ENCODE measurements at places on chromosomes 3 and 15.
A peak's percentile ranks its signal among the peaks of the same experiment; 100 is the strongest.

DNA sequence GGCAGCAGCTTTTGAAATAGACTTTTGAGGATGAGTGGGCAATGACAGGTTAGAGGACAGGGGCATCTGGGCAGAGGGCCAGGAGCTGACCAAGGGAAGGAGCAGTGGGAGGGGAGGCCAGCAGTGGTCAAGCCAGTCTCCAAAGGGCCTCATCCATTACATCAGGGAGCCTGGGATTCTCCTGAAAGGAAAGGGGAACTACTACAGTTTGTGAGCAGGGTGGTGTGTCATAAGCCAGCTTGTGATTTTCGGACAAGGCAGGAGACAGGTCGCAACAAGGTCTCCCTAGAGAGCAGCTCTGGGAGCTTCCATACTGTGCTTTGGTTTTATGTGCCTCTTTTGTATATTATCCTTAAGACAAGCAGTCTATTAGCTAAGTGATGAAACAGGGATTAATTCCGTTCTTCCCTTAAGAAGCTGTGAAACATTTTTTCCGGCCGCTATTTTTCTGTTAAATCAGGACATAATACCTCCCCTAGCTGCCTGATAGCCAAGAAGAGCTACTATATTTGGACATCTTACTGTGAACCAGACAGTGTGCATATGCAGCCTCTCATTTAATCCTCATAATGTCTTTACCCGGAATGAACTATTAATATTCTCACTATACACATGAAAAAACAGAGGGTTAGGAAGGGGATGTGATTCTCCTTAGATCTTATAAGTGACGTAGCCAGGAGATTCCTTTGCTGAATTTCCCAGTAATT is 46.4 kb downstream of the C2CD4B start:
- DNase-seq: no peak

DNA sequence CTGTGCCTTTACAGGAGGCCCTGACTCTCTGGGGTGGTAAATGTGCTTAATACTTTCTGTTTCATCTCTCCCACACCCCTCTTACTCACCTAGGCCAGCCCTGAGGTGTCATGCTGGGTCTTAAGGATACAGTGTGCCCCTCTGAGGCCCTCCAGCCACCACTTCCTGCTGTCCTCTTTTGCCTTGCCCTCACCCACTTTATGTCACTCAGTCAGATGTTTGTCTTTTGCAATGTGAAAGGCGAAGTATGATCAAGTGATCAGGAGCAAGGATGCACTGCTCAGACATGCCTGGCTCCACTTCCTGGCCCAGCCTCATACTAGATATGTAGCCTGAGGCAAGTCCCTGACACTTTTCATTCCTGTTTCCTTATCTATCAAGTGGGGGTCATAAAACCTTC is 339.0 kb upstream of the NR2E3 start:
- no peak for DNase-seq

DNA sequence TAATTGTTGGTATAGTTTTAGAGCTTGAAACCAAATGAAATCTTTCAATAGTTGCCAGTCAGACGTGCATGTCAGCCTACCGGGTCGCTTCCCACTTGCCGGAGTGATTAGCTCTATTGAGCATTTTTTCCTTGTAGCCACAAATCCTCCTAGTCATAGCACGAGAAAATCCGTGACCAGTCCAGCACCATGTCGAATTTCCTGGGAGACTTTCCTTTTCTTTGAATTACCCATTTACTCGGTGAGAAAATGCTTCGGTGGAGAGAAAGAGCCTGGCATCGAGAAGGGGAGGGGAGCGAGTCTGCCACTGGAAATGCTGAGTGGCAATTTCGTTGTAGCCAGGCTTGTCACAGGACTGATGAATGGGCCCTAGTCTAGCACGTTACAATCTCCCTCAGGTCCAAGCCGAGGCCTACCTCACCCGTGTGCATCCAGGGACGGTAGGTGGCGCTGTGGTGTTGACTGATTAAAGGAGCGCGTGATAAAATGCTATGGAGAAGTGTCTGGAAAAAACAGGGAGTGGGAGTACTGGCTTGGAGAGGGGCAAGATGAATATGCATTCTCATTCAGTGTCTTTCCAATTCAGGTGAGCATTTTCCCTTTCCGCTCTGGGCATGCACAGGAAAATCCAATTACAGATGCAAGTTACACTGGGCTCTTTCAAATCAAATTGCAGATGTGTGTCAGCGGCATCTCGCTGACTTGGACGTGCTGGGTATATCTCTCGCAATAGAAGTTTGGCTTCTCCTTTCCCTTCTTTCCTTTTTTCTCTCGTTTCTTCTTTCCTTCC is 238.8 kb downstream of the EDEM1 start:
- peak; percentile 49 for DNase-seq

- no peak for DNase-seq
Observed at GRCh38 chr15:52143873-52144272, 31.3 kb upstream of the BCL2L10 start.

DNA sequence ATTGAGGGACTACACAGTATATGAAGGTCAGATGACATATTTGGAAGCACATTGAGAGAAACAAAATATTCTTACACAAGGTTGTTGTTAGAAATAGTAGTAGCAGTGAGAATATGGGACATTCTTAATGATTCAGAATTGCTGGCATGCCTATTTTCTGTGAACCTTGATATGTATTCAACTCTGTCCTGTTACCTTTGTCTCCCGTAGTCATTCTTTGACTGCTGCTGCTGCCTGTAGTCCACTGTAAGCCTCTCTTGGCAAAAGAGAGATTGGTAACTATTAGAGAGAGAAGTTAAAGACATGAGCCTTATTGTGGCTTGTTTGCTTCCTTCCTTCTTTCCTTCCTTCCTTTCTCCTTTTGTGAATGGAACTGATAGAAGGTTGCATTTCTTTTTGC is 64.5 kb downstream of the TCF12 start:
- no peak for DNase-seq

DNA sequence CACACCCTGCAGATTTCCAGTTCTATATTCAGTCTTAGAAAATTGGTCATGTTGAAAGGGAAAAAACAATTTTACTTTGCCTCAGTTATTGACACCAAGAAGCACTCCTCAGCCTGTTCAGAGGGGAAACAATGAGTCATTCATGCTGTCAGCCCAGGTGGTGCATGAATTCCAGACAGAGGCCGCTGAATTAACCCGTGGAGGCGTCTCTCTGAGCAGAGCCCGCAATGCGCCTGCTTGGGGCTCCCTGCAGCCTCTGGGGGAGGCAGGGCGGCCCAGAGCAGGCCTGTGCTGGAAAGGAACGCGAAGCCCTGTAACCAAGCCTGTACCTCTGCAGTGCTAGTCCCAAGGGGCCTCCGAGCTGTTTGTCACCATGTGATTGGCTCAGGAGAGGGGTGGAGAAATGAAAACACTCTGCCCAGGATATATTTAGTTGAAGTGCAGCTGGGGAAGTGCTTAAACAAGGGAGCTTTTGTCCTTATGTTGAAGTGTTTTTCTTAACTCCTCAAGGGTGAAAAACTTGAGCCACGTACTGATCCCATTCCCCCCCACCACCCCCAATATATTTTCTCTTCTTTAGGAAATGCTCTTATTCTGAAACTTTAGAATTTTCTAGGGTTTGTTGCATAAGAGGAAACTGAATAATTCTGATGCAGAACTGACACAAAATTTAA is 68.3 kb upstream of the CHD2 start:
- DNase-seq: peak; percentile 95

DNA sequence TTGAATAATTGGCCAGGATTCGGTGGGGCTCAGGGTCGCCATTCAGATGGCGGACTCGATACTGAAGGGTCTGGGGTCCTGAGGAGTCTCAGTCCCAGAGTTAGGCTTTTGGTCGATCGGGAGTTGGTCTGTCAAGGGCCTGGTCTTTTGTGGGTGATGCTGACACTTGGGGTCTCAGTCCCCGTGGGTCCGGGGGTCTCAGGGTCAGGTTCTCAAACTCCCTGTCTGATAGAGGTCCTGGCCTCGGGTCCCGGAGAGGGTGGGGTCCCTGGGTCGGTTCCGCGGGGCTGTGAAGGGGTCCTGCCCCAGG is 467 bp downstream of the NCKIPSD start:
- no peak for DNase-seq

DNA sequence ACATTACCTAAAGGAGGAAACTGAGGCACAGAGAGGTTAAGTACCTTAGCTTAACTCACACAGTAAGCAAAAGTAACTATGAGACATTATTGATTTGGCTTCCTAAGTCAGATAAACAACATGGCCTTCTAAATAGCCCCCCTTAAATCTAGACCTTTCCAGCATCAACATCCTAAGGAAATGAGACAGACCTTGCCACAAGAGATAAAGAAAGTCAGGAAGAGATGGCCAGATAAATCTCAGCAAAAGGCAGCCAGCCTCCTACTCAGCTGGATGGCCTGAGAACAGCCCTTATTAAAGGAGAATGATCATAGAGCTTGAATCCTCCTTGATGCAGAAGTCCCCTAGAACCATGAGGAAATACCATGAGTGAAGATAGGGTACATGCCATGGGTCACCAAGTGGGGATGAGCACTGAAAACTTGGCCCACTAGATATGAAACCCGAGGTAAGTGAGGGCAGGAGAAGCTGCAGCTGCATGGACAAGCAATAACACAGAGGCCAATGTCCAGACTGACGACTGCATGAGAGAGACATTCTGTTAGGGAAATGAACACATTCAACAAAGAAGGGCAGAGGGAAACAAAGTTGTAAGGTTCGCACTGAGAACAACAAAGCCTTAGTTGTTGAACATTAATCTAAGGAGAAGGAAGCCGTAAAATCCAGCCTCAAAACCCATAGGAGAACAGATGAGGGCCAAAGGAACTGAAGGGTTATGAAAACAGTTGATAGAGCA is 69.6 kb downstream of the ZIC4 start:
- no peak for DNase-seq

GRCh38 chr15:68299436-68299835 is 21.9 kb downstream of the FEM1B start:
- no peak for DNase-seq

DNA sequence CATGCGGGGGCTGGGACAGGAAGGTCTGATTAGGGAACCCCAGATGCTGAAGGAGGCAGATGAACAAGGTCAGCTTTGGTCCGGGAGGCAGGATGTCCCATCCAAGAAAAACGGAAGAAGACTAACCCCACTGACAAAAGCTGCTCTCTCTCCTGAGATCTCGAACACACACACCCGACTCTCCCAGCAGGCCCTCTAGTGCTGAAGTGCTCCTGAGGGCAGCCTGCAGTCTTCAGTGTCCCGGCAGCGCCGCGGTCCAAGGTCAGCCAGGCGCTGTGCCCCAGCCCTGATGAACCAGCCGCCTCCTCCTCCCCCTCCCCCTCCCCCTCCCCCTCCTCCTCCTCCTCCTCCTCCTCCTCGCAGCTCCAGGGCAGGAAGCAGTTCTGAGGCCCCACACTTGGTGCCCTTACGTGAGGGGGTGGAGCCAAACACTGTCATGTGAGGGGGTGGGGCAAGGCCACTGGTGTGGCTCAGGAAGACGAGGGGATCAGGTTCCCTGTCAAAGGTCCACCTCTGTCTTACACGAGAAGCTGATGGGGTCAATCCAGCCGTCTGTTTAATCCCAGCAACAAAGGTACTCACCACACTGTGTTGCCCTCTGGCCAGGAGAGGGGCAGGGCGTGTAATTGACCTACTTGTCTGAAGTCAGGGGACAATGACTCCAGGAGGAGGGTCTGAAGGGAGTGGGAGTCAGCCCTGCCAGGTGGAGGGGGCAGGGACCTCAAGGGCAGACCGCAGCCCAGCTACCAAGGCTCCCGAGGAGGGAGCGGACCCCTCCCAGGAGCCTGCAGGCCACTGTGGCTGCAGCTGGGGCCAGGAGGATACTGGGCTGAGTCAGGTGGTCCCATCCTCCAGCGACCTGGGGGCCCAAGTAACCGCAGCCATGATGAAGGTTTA is 34.3 kb downstream of the PRR23E start:
- DNase-seq: no peak
